T-helper 1 cell (primary cell): ENCODE measurements at places on chromosomes 16 and 17.
A peak's percentile ranks its signal among the peaks of the same experiment; 100 is the strongest.

- DNase-seq, result no peak
Measured at GRCh38 chr17:30550512-30551273, 73.5 kb downstream of the GOSR1 start.

- DNase-seq, result no peak
Measured at GRCh38 chr17:63369233-63369632, 76.9 kb downstream of the CYB561 start.

DNA sequence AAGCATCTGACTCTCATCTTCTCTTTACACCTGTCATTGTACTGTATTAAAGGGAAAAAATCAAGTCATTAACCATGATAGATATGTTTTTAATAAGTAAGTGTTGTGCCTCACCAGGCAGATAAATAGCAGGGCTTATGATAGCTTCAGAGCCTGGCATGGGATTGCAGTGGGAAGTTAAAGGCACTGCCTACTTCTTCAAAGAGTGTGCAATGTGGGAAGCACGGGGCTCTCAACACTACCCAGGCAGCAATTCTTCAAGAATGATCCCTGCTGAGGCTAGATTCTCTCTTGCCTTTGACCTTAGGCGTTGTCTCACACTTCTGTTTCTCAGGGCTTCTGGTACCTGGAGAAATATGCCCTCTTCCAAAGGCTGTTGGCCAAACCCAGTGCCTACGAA lies 297.3 kb downstream of the MAF start:
- DNase-seq, result no peak

DNA sequence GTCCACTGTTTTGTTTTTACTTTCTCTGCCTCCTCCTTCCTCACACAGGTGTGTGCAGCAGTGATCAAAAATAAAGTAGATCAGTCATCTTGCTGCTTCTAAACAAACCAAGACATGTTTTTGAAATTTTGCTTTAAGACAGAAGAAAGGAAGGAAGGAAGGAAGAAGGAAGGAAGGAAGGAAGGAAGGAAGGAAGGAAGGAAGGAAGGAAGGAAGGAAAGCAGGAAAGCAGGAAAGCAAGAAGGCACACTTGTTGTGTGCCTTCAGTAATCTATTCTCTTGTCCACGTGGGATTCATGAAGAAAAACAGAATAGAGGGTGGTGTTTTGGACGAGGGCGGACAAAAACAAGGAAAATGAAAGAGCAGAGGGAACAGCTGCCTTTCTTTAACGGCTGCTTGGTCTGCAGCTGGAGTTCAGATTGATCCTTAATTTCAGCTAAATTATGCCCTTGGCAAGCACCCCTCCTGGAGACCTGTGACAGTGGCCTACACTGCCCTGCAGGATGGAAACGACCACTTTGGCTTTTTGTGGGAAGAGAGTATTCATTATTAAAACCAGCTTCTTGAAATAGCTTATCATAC lies 188.5 kb upstream of the IRX3 start:
- DNase-seq, result no peak

DNA sequence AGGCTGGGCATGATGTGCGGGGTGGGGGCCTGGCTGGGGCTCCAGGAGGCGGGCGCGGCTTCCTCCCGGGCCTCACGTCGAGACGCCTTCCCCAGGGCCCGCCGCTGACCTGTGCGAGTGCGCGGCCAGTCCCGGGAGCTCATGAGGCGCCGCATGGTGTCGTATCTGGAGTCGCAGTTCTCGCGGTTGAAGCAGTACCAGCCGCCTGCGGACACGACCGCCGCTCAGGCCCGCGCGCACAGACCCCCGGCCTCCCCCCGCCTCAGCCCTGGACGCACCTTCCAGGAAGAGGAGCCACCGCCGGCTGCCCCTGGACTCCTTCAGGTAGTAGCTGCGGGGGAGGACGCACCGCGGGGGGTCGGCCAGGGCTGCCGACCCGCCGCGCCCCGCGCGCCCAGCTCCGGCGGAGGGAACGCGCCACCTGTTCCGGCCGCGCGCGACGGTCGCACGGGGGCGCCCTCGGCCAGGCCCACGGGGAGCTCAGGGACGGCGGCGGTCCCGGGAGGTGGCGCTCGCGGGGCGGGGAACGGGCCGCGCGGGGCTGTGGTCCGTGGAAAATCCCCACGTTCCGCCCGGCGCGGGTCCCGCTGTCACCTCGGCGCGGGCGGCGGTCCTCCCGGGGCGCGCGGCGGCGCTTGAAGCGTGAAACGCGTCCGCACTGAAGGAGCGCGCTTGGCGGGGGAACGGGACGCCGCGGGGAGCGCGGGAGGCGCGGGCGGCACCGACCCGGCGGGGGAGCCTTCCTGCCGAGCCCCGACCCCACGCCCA lies 1.4 kb downstream of the NOTUM start:
- DNase-seq, result peak; percentile 71

- DNase-seq, result no peak
Measured at GRCh38 chr16:78987666-78988065, 612.9 kb downstream of the MAF start.

DNA sequence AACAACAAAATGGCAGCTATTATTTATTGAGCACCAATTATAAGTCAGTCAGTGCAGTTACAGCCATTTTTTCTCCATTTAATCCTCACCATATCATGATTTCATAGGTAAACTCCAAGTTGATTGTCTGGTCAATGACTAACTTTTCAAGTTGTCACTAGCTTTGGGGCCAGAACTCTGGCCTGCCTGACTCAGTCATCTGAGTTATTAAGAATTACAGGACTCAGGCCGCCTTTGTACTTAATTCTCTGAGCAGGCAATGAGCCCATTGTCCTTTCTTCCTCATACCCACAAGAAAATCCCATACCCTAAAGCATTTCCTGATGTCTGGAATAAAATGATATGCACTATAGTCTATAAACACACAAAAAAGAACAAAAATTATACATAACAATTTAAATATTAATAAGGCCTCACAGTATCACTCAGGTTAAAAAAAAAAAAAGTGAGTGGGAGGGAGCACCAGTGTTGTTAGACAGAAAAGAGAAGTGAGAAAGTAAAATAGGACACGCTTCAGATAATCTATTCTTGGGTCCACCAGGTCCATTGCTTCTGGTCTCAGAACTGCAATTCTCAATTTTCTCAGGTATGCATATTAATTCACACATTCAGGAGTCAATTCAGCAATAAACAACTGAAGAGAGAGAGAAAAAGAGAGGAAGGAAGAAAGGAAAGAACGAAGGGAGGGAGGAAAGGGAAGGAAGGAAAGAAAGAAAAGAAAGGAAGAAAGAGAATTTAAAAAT lies 70.2 kb downstream of the SPAG9 start:
- no peak for DNase-seq

- DNase-seq, result no peak
Measured at GRCh38 chr16:76278980-76279379, 1.8 kb downstream of the CNTNAP4 start.

DNA sequence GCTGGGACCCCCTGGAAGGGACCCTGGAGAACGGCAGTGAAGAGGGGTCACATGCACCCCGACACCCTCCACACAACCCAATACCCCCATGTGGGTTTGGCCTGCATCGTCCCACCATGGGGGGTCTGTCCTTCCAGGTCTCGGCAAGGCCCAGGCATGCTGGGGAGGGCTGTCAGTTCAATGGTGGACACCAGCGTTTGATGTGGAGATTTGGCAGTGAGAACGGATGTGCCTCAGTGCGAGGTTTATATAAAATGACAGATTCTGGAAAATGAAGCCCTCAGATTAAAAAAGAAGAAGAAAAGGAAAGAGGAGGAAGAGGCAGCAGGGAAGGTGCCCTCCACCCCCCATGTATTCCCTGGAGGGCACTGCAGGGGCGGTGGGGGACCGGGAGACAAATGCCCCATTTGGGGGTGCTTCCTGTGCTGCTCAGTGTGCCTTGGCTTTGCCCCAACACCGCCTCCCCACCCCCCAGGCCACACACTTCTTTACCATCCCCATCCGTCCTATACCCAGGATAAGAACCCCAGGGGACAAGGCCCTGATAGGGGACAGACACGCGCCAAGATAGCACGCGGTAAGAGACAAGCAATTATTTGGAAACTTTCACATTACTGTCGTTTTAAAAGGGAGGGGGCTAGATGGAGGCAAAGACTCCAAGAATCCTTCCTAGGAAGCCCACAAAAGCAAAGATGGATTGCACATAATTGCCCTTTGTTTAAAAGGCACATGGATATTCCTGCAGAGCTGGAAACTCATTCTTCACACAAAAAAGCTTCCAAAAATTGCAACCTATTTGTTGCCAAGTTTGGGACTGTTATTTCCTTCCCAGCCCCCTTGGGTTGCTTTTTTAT lies 21.0 kb downstream of the RBFOX3 start:
- DNase-seq, result no peak

- DNase-seq, result no peak
Measured at GRCh38 chr16:4372001-4372577, 441 bp downstream of the VASN start.

DNA sequence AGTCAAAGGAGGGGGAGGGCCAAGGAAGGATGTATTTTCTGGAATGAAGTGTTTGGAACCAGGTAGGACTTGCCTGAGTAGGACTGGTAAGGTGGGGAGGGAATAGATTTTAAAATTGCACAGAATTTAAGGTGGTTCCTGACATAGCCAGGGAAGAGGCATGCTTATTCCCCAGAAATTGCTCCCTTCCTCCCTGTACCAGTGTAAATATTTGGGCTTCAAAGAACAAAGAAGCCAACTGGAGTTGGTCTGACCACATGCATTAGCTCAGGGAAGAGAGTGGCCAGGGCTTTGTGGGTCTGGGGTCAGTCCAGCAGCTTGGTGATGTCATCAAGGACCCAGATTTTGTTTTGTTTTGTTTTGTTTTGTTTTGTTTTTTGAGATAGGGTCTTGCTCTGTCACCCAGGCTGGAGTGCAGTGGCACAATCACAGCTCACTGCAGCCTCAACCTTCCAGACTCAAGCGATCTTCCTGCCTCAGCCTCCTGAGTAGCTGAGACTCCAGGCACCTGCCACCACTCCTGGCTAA lies 9.3 kb upstream of the MRTFB start:
- no peak for DNase-seq

DNA sequence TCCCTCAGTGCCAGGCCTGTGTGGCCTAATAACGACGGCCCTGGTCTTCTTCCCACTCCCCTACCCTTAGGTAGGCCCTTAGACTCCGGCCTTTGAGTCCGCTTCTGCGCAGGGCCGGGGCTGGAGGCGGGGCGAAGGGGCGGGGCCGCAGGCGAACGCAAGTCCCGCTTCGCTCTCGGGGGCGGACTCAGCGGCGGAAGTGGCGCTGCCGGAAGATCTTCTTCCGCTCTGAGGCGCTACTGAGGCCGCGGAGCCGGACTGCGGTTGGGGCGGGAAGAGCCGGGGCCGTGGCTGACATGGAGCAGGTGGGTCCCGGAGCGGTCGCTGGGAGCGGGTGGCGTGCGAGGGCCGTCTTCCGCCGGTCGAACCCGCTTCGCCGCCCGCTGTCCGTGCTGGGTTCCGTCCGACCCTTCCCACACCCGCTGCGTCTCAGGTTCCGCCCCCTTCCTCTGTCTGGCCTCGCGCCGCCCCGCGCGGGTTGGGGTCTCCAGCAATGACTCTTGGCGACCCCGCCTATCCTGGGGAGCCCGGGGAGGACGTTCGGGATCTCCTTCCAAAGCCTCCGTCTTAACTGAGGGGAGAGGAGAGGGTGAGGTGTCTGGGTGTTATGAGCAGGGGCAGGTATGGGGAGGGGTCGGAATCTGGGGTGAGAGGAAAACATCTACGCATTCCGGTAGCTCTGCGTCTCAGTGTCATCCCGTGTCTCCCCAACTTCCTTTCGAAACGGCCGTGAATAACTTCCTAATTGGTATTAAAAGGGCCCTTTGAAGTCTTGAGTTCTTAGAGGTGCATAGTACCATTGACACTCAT lies at the start of gene STARD3:
Gene STARD3 (plus strand): TSS at position 218 of the 810 bp plus-strand sequence. CDS start 16,388 bp downstream, outside the sequence.
- DNase-seq, result peak; percentile 88

GRCh38 chr17:13256545-13256944 lies 238.7 kb upstream of the ELAC2 start:
- no peak for DNase-seq

DNA sequence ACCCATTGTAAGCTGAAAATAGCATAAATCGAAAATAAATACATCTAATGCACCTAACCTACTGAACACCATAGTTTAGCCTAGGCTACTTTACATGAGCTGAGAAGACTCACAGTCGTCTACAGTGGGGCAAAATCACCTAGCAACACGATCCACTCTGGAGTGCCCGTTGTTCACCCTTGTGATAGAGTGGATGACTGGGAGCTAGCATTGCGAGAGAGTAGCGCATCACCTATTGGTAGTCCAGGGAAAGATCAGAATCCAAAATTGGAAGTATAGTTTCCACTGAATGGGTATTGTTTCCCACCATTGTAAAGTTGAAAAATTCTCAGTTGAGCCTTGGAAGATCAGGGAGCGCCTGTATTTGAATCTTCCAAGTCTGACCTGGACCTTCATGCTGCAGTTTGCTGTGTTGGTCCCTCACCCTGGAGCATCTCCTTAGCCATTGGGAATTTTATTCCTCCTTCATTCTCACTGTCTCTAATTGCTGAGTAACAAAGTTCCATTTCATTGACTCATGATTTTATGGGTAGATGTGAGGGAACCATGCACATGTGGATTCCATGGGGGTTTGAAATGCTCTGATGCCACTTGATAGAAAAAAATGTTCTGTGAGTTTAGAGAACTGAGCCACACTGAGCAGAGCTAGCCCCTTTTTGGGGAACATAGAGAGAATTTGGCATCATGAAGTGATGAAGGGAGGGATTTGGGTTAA lies 19.6 kb downstream of the AKAP1 start:
- DNase-seq, result no peak

GRCh38 chr16:12024429-12024828 lies 47.9 kb downstream of the SNX29 start:
- no peak for DNase-seq

DNA sequence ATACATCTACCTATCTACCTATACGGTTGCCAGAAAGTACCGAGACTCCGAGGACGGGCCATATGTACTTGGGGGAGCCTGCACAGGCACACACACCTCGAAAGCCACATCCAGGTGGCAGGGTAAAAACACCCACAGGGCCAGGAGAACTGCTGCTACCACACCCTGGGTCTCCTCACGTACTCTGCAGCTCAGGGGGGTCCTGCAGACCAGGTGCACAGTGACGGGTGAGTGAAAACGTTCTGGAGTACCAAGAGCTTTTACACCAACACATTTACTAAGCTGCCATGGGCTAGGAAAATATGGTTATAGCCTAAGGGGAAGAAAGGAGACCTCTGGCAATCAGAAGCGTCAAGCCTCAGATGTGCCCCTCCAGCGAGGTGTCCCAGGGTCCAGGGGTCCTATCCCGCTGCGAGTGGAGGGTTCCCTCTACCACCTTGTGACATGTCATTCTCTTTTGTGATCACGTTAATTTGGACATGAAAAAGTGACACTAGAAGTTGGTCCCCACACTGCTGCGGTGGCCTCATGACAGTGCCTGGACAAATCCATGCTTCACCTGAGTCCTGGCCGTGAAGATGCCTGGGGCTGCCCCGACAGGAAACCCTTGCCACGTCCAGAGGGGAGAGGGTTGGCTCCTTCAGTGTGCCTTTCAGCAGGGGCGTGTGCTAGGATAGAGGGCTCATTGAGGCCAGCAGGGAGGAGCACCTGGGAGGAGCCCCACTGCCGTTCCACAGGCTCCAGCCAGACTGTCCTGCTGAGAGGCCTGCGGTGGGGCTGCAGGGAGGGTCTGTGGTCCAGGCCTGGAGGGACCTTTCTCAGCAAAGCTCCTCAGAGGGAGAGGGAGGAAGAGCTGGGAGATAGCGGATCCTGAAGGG lies 1.8 kb downstream of the CANT1 start:
- DNase-seq, result no peak

GRCh38 chr17:38961413-38961812 lies 5.8 kb downstream of the FBXO47 start:
- DNase-seq, result no peak

GRCh38 chr17:81066072-81066471 lies 31.1 kb downstream of the BAIAP2 start:
- no peak for DNase-seq

- DNase-seq, result no peak
Measured at GRCh38 chr17:83050651-83051395, 28.6 kb upstream of the METRNL start.
